Epithelial cell of umbilical artery (primary cell): ENCODE measurements at places on chromosomes 11 and 22. TPM values are rescaled to one million over a fixed set of nuclear protein-coding genes. Genes with fewer than 3 reads are reported as not detected.

Gene MUC2
- total RNA-seq, result not detected in 2 replicates

Gene IPO7
- total RNA-seq, result 151 and 153 TPM in 2 replicates

Gene CRYBB3
- total RNA-seq, result 0.32 TPM in 1 of 2 replicates, not detected in the other

Gene IGLL1
- not detected in 2 replicates for total RNA-seq
